ENCODE measurements at places on chromosomes 6 and 20.

GRCh38 chr6:127338936-127339335 is 4.5 kb downstream of the ECHDC1 start:
- DNase-seq: no peak

DNA sequence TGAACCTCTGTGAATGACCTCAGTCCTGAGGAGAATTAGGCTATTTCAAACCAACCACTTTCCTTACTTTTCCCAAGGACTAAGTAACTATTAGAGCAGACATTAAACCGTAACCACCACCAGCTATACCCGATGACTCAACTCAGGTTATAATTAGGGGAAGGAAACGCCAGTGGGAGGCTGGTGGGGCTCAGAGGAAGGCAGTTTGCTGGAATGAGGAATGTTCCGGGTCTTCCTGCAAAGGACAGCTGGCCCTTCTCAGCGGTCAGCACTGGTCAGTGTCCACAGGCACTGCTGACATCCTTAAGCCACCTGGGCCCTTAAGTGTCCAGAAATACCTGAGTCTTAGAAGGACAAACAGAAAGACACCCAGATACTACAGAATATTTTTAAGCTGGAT is 515.2 kb downstream of the MAFB start:
- no peak for DNase-seq

- DNase-seq: peak; percentile 63
Measured at GRCh38 chr20:49276161-49276960, 1.5 kb downstream of the ZNFX1 start.

- DNase-seq: no peak
Measured at GRCh38 chr6:36430351-36430750, 12.3 kb downstream of the PXT1 start.

GRCh38 chr20:38833857-38834164 is 28.3 kb downstream of the PPP1R16B start:
- DNase-seq: no peak

DNA sequence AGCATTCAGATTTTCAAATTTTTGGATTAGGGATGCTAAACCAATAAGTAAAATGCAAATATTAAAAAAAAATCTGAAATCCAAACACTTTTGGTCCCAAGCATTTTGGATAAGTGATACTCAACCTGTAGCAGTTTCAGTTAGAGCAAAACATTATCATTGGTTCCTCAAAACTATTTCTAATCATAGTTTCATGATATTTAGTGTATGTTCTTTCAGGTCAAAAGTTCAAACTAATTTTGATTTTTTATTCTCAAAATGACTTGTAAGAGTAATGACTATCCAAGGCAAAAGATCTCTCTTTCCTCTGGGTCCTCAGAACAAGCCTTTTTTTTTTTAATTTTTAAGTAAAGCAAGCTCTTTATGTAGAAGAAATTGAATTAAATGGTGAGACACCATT is 64.0 kb upstream of the TFB1M start:
- DNase-seq: no peak
